CD4-positive, alpha-beta memory T cell (primary cell): ENCODE measurements at places on chromosomes 2 and 18. TPM values are rescaled to one million over a fixed set of nuclear protein-coding genes. Genes with fewer than 3 reads are reported as not detected.

RALBP1 gene
- total RNA-seq, result 44.9 TPM

UCN gene
- total RNA-seq, result 5.1 TPM

APCDD1 gene
- total RNA-seq, result not detected

TMEM237 gene
- total RNA-seq, result 5.2 TPM

CPS1 gene
- 0.44 TPM for total RNA-seq

SAP130 gene
- total RNA-seq, result 30.2 TPM

MARCHF4 gene
- not detected for total RNA-seq

TUBA3E gene
- total RNA-seq, result not detected

HNRNPLL gene
- 105 TPM for total RNA-seq

YWHAQ gene
- 124 TPM for total RNA-seq

FARSB gene
- 11.8 TPM for total RNA-seq

MGAT4A gene
- 256 TPM for total RNA-seq

SLC16A14 gene
- total RNA-seq, result 0.12 TPM

UGT1A8 gene
- total RNA-seq, result not detected

GREB1L gene
- total RNA-seq, result not detected

ZNF532 gene
- total RNA-seq, result 7.8 TPM

CABYR gene
- 1.3 TPM for total RNA-seq

MYCN gene
- 0.15 TPM for total RNA-seq

ZDBF2 gene
- 18.6 TPM for total RNA-seq

C2orf74 gene
- 19.3 TPM for total RNA-seq

HJURP gene
- 0.19 TPM for total RNA-seq

AKAIN1 gene
- not detected for total RNA-seq

ZNF638 gene
- 167 TPM for total RNA-seq

FOXD4L1 gene
- 0.42 TPM for total RNA-seq

PCARE gene
- not detected for total RNA-seq

ST8SIA5 gene
- total RNA-seq, result not detected

EML4 gene
- 168 TPM for total RNA-seq

TGFA gene
- 4.2 TPM for total RNA-seq

CHRNG gene
- not detected for total RNA-seq

ALPG gene
- not detected for total RNA-seq

SATB2 gene
- not detected for total RNA-seq

CYBRD1 gene
- total RNA-seq, result 0.64 TPM

CCDC88A gene
- total RNA-seq, result 19.1 TPM

OTOS gene
- total RNA-seq, result not detected

BMP10 gene
- not detected for total RNA-seq

ABCG5 gene
- not detected for total RNA-seq

CLHC1 gene
- 14.2 TPM for total RNA-seq

PLEKHB2 gene
- 45.5 TPM for total RNA-seq

REEP1 gene
- total RNA-seq, result not detected

SCN1A gene
- not detected for total RNA-seq
